Vagina (tissue), 2 donors: ENCODE measurements at places on chromosomes 3 and 15. TPM values are rescaled to one million over a fixed set of nuclear protein-coding genes. Genes with fewer than 3 reads are reported as not detected.

Gene COL8A1
- 23.1 TPM for total RNA-seq

DNA sequence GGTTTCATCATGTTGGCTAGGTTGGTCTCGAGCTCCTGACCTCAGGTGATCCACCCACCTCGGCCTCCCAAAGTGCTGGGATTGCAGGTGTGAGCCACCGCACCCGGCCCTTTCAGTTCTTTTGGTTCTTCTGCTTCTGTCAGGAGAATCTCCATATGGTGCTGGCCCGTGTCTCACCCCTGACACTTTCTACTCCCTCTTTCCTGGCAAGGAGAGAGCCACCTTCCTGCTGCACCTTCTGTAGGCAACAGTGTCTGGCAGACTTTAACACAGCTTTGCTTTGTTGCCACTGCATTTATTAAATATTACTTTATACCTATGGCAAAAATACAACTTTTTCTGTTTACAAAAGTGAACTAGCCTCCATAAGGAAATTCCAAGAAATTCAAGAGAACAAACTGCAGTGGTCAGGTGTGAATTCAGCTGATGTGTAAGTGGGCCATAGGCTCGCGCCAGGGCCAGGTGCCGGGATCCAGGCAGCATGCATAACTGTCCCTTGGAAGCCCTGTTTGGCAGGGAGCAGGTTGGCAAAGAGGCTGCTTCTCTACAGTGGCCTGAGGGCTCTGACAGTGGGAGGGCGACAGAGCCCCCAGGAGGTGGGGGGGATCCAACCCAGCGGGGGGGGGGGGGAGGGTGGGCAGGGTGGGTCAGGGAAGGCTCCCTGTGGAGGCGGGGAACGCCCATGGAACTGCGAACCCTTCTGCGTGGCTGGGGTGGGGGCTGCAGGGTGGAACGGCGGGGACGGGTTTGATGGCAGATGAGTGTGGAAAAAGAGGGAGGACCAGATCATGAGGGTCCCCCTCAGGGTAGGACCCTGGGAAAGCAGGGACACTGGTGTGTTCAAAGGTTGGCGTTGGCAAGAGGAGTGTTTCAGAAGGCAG is 21.1 kb downstream of the CTSH start:
- no peak for DNase-seq

GRCh38 chr3:192417017-192417416 is 310.3 kb downstream of the FGF12 start:
- no peak for DNase-seq

DNA sequence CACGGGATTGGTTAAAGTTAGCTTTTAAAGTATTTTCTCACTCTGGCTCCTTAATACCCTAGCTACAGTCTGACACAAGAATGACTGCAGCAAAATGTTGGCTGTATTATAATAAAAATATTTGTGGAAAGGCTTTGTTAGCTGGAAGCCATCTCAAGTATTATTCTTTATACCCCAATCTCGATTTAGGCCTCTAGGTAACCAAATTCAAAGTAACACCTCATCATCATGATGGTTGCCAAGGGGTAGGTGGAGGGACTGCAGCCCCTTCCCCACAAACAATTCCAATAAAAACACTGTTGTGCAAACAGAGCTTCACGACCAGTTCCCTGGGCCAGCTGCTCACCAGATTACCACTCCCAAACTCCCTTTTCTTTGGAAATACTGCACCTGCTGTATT is 759 bp upstream of the GMPS start:
- DNase-seq = no peak

- no peak for DNase-seq
These were observed 369.0 kb downstream of the UNC13C start for GRCh38 chr15:54347082-54347827.

GRCh38 chr15:20646529-20647142 is 105.0 kb upstream of the GOLGA6L6 start:
- DNase-seq = no peak

DNA sequence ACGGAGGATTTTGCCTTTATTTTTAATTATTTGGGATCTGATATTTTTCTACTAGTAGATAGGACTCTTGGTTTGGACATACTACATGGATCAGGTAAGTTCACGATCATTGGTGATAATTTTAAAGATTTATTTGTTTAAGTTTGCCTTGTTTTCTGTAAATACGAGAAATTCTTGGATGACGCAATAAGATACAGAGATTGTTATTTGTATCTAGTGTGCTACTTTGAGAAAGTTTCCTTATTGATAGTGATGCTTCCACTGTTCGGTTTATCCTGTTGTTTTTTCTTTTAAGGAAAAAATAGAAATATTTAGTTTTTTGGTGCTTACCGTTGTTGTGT is 577 bp downstream of the CHD2 start:
- DNase-seq = no peak
